ENCODE measurements at places on chromosomes 3 and 15.

GRCh38 chr15:87155771-87156170 is 1076.1 kb downstream of the AGBL1 start:
- ATAC-seq = no peak

DNA sequence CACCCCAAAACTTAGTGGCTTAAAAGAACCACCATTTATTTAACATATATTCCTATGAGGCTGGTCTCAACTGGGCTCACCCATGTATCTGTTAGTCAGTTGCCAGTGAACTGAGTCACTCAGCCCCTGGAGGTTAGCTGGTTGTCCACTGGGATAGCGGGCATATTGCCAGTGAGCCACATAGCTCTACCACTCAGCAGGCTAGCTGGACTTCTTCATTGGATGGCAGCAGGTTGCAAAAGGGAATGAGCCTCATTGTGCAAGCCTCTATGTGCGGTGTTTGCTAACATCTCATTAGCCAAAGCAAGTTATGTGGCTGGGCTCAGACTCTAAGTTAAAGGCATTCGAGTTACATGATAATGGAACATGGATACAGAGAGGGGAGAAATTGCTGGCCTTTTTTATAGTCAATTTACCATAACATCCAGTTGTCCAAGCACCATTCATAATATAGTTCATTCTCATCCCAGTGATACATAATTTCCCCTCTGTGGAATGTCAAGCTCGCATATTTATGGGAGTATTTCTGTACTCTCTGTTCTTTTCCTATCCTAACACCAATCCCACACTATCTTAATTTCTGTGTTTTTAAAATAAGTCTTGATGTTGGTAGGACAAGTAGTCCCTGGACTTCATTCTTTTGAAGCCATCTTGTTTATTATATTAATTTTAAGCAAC is 8.7 kb downstream of the BTD start:
- no peak for ATAC-seq

DNA sequence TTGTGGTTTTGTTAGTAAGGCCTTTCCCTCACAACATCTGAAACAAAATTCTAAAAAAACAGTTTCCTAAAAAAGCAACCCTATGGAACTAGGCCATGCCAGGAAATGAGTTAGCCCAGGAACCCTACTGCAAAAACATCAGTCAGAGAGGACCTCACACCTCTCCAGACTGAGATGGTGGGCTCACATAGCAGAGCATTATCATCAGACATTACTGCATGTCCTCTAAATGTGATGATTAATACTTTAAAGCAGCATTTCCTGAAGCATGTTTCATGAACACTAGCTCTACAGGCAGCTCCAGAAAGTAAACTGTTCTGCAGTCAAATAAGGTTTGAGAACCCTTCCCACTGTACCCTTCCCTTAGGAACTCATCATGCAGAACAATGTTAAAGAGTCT is 232.3 kb upstream of the MRPL3 start:
- ATAC-seq = no peak

DNA sequence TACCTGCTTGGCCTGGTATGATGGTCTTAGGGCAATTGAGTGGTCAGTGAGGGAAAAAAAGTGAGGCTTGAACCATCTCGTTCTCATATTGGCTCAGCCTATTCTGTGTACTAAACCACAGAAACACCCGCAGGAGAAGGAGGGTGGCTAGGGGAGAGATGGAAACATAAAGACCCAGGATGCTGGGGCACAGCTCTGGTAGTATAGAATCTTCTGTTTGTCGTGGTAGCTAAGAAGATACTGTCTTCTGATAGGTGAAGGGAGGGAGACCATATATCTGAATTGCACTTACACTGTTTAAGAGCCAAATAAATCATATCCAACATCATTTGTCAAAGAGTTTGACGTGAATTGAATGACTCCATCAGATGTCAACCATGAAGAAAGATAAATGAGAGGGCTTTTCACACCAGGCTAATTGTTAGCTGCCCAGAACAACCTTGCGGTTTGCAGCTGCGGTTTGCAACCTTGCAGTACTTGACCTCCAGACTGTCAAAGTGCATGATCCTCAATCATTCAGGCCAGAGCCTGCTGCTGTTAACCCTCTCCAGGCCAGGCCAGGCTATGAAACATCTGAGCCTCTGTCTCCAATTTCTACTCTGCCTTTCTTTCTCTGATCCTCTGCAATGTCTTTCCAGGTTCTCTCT is 40.9 kb upstream of the PIK3R4 start:
- no peak for ATAC-seq

DNA sequence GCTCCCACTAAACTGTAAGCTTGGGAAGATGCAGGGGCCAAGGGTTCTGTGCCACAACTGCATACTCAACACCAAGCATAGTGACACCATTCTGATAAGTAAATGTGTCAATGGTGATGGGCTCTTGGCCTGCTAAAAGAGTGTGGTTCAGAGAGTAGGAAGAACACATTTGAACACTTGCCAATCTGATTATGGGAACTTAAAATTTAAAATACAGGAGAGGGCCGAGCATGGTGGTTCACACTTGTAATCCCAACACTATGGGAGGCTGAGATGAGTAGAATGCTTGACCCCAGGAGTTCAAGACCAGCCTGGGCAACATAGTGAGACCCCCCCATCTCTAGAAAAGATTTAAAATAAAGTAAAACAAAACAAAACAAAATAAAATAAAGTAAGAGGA is 34.1 kb downstream of the PTPN9 start:
- no peak for ATAC-seq

- ATAC-seq = no peak
Observed at GRCh38 chr3:194745422-194746184, 59.9 kb downstream of the FAM43A start.

- no peak for ATAC-seq
Observed at GRCh38 chr3:50050361-50050760, 38.4 kb upstream of the RBM5 start.

DNA sequence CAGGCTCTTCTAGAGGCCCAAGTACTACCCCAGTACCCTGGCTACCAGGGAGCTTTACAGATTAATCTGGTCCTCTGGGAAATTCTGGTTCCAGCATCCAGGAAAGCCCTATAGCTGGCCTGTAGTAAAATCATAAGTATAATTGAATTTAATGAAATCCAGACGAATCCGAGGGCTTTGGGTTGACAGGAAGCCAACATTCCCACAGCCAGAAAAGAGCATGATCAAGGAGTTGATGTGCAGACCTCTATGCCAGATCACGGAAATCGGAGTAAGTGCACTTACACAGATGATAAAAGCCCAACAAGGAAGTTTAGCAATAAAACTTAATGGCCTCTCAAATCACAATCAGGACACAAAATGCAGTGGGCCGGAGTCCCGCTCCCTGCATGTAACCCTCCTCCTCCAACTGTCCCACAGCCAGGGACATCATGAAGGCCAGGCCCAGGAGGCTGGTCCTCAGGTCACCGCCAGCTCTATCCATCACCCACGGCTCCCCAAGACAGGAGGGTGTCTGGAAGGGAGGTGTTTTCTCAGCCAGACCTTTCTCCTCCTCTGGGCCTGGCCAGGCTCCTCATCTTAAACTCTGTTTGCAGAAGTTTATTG is 62.8 kb upstream of the SEC22A start:
- ATAC-seq = no peak

GRCh38 chr15:63051156-63052066 is 8.9 kb downstream of the TPM1 start:
- no peak for ATAC-seq

GRCh38 chr3:111781561-111782446 is 77.3 kb upstream of the PHLDB2 start:
- ATAC-seq = no peak

- no peak for ATAC-seq
Observed at GRCh38 chr3:148923592-148923991, 58.5 kb downstream of the CPA3 start.

DNA sequence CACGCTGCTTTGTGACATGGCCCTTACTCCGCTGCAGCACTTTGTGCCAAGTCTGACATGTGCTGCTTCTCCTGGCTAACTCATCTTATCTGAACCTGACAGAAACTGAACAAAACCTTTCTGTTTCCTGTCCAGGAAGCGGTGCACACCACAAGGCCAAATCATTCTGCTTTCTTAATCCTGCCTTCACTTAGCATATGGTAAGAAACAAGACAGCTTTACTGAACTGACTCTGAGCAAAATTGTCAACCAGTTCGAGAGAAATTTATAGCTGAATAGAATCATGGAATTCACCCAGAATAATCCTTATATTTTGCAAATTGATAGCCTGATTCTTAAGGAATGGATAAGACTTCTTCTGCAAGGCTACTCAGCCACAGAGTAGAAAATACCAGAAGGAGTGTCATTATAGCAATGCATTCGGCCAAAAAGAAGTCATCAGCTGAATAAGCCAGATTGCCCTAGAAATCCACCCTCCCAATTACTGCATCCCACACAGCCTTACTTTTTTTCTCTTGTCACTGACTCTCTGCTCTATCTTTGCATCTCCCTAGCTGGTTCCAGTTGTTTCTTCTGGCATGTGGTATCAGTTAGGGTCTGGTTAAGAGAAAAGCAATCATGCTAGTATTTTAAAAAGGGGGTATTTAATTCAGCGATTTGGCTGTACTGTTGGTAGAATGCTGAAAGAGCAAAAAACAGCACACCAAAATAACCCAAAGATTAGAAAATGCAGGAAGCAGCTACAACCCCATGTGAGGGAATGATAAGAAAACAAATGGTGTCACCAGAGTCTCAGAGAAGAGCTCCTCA is 41.6 kb upstream of the STRIT1 start:
- ATAC-seq = peak; percentile 69

DNA sequence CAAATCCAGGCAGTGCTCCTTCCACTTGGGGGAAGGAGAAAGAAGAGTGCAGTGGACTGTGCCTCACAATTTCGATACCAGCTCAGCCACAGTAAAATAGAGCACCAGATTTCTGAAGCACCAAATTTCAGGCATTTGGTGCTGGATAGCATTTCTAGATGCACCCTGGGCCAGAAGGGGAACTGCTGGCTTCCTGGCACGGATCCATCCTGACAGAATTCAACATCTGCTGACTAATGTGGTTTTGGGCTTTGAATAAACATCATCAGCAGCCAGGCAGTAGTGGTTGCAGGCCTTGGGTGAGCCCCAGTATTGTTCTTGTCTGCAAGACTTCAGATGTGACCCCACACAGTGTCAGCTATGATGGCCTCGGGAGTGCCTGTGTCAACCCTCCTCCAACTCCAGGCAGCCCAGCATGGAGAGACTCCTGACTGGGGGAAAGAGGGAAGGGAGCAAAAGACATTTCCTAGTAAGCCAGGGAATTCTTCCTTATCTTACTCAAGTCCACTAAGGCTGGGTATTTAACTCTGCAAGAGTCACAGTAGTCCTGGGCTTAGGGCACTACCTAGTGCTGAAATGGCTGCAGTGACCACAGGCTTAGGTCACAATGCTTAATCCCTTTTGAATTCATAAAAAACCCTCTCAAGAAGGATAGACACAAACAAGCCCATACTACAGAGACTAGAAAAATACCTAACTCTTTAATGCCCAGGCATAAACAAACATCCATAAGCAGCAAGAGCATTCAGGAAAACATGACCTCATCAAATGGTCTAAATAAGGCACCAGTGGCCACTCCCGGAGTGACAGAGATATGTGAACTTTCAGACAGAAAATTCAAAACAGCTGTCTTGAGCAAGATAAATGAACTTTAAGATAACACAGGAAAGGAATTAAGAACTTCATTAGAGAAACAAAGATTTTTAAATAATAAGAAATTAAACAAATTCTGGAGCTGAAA is 74.7 kb downstream of the SPATA16 start:
- ATAC-seq = no peak

GRCh38 chr15:61659566-61660190 is 400.6 kb downstream of the VPS13C start:
- ATAC-seq = no peak

DNA sequence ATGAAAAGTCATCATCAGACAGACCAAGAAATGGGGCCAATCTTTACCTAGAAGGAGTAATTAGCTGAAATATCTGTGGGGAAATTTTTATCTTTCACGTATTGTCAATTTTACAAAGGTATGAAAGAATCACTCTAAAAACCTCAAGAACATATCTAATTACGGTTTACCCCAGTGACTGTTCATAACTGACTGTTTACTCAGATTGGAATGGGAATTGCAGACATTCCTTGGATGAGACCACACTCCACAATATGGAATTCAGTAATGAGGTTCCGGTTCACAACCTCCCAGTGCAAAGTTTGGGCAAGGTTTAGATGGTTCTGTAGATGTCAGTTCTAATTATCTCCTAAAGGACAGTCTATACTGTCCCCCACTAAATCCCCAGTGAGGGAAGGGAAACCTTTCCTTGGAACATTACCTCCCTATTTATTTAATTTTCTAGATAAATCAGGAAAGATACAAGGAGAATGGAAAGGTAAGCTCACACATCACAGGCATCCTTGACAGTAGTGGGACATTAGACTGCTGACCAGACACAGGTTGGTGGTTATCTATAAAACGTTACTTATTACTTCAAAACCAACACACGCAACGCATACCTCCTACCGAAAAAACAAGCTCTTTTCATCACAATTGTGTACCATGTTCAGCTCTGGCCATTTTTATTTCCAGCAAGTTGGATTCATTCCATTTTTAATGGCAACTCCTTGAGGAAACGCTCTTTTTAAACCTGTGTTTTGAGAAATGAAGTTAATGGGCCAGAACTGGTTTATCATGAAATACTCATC is 129.9 kb downstream of the RORA start:
- ATAC-seq = no peak

DNA sequence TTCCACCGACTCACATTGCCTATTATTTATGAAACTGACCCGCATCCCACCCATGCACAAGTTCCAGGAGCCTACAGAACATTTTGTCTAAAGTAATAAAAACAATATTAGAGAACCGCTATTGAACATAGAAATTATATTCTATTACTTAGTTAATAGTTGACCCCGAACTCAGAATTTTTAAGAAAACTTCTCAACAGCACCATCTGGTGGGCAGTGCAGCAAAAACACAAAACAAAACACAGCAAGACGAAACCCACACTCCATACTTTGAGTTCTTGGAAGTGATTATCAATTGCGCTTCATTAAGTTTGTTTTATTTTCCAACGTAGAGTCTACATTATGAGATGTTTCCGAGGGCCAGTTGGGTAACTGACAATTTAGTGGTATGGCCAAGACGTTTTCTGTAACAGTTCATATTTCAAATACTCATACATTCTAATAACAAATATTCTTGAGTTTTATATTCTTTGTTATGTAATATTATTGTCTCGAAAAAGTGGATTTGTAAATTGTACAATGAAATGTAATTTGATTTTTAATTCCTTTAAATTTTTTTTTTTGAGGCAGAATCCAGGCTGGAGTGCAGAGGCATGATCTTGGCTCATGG is 24.0 kb upstream of the C3orf70 start:
- no peak for ATAC-seq

- ATAC-seq = no peak
Observed at GRCh38 chr3:32886296-32886695, 65.1 kb upstream of the CCR4 start.

DNA sequence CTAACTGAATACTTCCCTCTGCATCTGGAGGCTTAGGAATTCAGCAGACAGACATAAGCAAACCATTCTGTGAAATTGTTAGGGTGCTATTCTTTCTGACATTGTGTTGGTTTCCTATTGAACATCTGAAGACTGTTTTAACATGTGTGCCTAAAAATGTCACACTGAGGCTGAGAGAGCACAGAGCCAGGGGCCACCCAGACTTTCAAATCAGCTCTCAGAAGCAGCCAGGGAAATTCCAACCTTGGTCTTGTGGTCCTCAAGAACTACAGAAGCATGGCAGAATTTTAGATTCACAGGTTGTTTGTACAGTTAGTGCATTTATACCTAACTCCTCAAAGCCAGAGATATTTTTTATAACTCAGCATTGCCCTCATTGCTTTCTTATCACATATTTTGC is 929.2 kb upstream of the CFAP20DC start:
- ATAC-seq = peak; percentile 52
